Activated T-helper 17 cell treated with anti-CD3 and anti-CD28 coated beads, Interleukin-2, amount 50 U/mL, for 72 hours (primary cell): ENCODE measurements at places on chromosomes 4 and X. TPM values are rescaled to one million over a fixed set of nuclear protein-coding genes. Genes with fewer than 3 reads are reported as not detected.
A peak's percentile ranks its signal among the peaks of the same experiment; 100 is the strongest.

NXF2 gene
- not detected for total RNA-seq

TLR6 gene
- total RNA-seq, result 2.7 TPM

PPP1R3F gene
- 6.6 TPM for total RNA-seq

FAM184B gene
- not detected for total RNA-seq

MAGED4 gene
- 0.61 TPM for total RNA-seq

LNX1 gene
- not detected for total RNA-seq

OTC gene
- not detected for total RNA-seq

SHOX gene
- total RNA-seq, result not detected

IL13RA2 gene
- not detected for total RNA-seq

ERCC6L gene
- total RNA-seq, result 16.1 TPM

ENAM gene
- not detected for total RNA-seq

DNA sequence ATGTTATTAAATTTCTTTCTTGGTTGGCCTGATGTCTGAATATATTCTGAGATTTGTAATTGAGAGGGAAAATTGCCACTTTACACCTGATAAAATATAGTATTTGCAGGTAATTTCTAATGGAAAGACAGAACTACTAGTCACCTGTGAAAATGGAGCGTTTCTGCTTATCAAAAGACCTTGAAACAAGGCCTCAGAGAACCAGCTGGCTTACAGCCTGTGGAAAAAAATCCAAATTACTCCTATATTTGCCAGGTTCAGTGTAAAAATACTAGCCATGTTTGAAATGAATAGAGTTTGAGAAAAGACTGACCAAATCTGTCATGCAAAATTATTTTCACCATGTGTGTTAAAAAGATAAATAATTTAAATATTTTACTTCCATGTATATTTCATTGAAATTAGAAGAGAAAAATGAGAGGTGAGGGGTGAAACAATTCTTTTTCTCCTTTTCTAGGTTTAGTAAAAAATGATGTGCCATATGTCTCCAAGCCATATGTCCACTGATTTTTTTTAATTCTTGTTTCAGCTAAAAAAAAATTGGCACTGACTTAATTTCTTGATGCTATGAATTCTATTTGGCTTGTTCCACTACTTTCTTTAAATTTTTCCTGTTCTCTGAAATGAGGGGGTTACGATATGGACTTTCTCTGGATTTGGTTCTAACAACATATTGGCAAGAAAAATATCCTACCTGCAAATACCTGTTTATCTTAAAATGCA, 464.9 kb downstream of the GRXCR1 start:
- no peaks in the 10 kb centered on the region for H3K27me3 ChIP-seq
- no peak for ATAC-seq
- H3K27ac ChIP-seq, result no peak overlapping the region
- H3K4me1 ChIP-seq, result no peaks in the 10 kb centered on the region
- no peak overlapping the region for H3K4me3 ChIP-seq
- H3K36me3 ChIP-seq, result no peaks in the 10 kb centered on the region

GRCh38 chr4:173270312-173271027, 63.7 kb downstream of the HMGB2 start:
- peaks cover 3% of the 10 kb centered on the region for H3K4me1 ChIP-seq
- no peaks in the 10 kb centered on the region for H3K27me3 ChIP-seq
- ATAC-seq, result no peak
- no peak overlapping the region for H3K27ac ChIP-seq
- no peaks in the 10 kb centered on the region for H3K36me3 ChIP-seq

DNA sequence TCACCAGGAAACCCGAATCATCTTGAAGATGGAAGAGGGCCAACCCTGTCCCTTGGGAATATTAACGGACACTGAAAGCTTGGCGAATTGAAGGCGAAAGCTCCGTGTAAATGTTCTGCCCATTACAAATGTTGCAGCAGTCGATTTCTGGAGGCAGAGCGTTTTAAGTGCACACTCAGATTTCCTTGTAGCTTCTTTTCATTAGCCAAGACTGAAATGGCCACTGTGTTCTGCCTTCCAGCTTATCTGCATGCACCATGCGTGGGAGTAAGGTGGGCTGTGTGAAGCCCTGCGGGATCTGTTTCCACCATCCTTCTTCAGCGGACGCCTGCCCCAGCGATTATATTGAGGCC, 1.3 kb downstream of the SMIM20 start:
- peak overlapping the region; percentile 94 for H3K27ac ChIP-seq
- H3K36me3 ChIP-seq, result no peaks in the 10 kb centered on the region
- no peaks in the 10 kb centered on the region for H3K27me3 ChIP-seq
- H3K4me3 ChIP-seq, result peak overlapping the region; percentile 92

GRCh38 chrX:123993904-123994635, 32.6 kb downstream of the STAG2 start:
- H3K36me3 ChIP-seq, result peaks cover 5% of the 10 kb centered on the region
- ATAC-seq, result no peak
- peaks cover 25% of the 10 kb centered on the region for H3K4me1 ChIP-seq
- no peak overlapping the region for H3K4me3 ChIP-seq

- H3K4me1 ChIP-seq, result no peaks in the 10 kb centered on the region
- no peak overlapping the region for H3K27ac ChIP-seq
- no peak for ATAC-seq
- no peak overlapping the region for H3K4me3 ChIP-seq
- no peaks in the 10 kb centered on the region for H3K36me3 ChIP-seq
Observed at GRCh38 chr4:147599769-147600168, 17.4 kb upstream of the TMEM184C start.

GRCh38 chrX:115966920-115967319, 203.6 kb upstream of the AGTR2 start:
- no peaks in the 10 kb centered on the region for H3K36me3 ChIP-seq
- no peak overlapping the region for H3K4me3 ChIP-seq

DNA sequence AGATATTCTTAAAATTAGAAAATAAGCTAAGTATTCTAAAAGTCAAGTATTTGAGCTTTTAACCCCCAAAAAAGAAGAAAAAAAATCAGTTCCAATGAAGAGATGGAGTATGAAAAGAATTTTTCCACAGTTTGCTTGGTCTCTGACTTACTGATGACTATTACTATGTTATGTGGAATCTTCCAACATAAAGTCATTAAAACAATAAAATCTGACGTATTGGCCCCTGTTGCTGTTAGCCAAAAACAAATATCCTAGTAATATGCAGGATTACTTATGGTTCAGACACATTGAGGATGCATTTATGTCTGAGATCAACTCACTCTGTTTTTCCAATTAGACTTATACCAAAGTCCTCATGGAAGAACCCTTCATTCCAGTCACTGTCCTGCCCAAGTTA, 517.2 kb upstream of the ADGRL3 start:
- no peaks in the 10 kb centered on the region for H3K36me3 ChIP-seq
- no peaks in the 10 kb centered on the region for H3K27me3 ChIP-seq
- ATAC-seq, result no peak
- H3K4me3 ChIP-seq, result no peak overlapping the region
- no peak overlapping the region for H3K27ac ChIP-seq

GRCh38 chrX:129792586-129793291, 13.0 kb downstream of the SASH3 start:
- peaks cover 92% of the 10 kb centered on the region for H3K36me3 ChIP-seq
- H3K4me1 ChIP-seq, result no peaks in the 10 kb centered on the region
- no peaks in the 10 kb centered on the region for H3K27me3 ChIP-seq
- no peak overlapping the region for H3K27ac ChIP-seq
- no peak for ATAC-seq

GRCh38 chrX:74514384-74514783, 93.1 kb downstream of the SLC16A2 start:
- no peak for ATAC-seq
- H3K4me1 ChIP-seq, result peaks cover 6% of the 10 kb centered on the region
- no peaks in the 10 kb centered on the region for H3K27me3 ChIP-seq
- no peaks in the 10 kb centered on the region for H3K36me3 ChIP-seq
- H3K27ac ChIP-seq, result no peak overlapping the region
- no peak overlapping the region for H3K4me3 ChIP-seq

- no peaks in the 10 kb centered on the region for H3K4me1 ChIP-seq
- H3K4me3 ChIP-seq, result peak overlapping the region; percentile 15
- no peaks in the 10 kb centered on the region for H3K27me3 ChIP-seq
- H3K27ac ChIP-seq, result peak overlapping the region; percentile 71
- peak; percentile 51 for ATAC-seq
- H3K36me3 ChIP-seq, result no peaks in the 10 kb centered on the region
Observed at GRCh38 chr4:26272654-26273615, 47.9 kb upstream of the RBPJ start.

DNA sequence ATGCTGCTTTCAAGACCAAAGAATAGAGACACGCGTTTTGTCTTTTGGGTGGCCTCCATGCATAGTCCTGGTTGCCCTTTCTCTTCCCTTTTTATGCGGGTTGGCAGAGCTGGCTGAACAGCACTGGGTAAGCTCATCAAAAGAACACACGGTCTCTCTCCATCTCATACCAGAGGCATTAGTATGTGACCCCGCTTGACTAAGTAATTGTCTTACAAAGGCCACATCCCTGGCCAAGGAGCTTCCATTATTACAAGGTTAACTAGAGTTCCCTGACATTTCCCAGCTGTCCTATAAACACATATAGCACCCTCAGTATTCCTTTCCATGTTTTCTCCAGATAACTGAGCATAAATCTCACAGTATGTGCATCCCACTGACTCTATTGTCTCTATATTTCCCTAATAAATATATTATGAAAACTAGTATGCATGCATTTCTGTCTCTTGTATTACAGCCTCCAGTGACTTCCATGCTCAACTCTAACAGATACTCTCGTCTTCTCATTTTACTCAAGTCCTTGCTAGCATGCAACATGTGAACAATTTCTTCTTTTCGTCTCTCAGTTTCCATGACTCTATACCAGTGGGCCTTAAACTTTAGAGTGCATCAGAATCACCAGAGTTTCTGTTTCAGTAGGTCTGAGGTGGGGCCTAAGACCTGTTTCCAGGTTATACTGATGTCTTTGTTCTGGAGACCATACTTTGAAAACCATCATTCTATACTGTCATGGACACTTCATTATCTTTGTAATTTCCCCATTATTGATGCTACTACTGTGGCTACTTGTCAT, 247.7 kb upstream of the ARSJ start:
- H3K4me1 ChIP-seq, result no peaks in the 10 kb centered on the region
- H3K36me3 ChIP-seq, result no peaks in the 10 kb centered on the region
- no peak overlapping the region for H3K27ac ChIP-seq
- H3K4me3 ChIP-seq, result no peak overlapping the region
- no peaks in the 10 kb centered on the region for H3K27me3 ChIP-seq
- ATAC-seq, result peak; percentile 74

- no peak overlapping the region for H3K27ac ChIP-seq
- no peak overlapping the region for H3K4me3 ChIP-seq
- ATAC-seq, result no peak
Observed at GRCh38 chr4:108486046-108486445, 134.3 kb upstream of the RPL34 start.

DNA sequence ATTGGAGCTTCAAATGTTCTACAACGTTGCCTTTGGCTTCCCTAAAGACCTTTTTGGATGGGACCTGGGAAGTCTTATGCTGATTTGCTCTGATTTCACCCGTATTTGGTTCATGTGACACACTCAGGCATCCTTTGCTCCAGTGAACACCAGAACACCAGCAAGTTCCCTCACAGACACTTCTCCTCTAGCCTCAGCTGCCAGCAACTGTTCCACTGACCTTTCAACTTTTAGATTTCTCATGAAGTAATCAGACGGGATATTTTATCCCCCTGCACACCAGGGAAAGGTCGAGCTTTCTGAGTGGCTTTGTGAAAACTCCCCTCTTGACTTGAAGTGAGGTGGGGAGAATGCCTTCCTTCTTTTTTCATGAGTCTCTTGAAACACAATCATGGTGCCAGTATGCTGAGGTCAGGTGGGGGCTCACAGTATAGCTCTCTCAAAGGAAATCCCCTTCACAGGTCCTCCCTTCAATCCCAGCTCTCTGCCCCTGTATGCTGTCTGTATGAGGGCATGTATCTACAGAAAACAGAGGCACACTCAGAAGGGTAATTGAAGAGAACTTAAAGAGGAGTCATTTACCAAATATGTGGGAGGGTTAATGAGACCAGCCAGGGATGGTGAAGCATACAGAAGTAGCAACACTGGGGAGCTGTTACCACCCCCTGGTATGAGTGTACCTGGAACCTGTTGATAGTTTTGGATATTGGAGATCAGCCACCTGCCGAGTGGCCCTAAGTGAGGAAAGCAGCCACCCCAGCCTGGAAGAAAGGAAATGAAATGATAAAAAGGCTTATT, 62.7 kb downstream of the FGFBP1 start:
- H3K4me3 ChIP-seq, result no peak overlapping the region
- H3K27ac ChIP-seq, result no peak overlapping the region
- no peaks in the 10 kb centered on the region for H3K36me3 ChIP-seq
- ATAC-seq, result no peak

- no peak overlapping the region for H3K27ac ChIP-seq
- H3K4me1 ChIP-seq, result no peaks in the 10 kb centered on the region
- no peak for ATAC-seq
- H3K27me3 ChIP-seq, result no peaks in the 10 kb centered on the region
- no peak overlapping the region for H3K4me3 ChIP-seq
Observed at GRCh38 chr4:112552668-112553067, 36.7 kb upstream of the NEUROG2 start.

GRCh38 chr4:176760471-176760870, 32.3 kb downstream of the VEGFC start:
- no peak overlapping the region for H3K27ac ChIP-seq
- no peak overlapping the region for H3K4me3 ChIP-seq
- H3K36me3 ChIP-seq, result no peaks in the 10 kb centered on the region

GRCh38 chr4:138677748-138678147, 337.8 kb upstream of the NOCT start:
- no peaks in the 10 kb centered on the region for H3K4me1 ChIP-seq
- H3K27ac ChIP-seq, result no peak overlapping the region
- no peak for ATAC-seq
- H3K36me3 ChIP-seq, result no peaks in the 10 kb centered on the region
- H3K4me3 ChIP-seq, result no peak overlapping the region

DNA sequence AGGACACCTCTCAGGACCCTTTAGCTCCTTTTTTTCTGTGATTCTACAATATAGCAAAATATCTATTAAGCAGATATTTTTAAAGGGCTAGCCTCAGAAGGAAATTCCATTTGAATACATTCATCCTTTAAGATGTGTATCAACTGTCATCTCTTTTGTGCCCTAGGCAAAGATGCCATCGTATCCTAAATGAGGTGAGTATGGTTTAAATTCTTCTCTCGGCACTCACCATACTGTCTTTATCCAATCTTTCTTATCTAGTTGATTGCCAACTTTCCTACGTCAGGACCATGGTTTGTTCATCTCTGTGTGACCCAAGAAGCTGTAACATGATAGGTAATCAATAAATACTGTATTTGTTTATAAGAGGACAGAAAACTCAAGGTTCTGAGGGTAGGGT, 176.0 kb downstream of the LDB2 start:
- no peak overlapping the region for H3K27ac ChIP-seq
- no peak overlapping the region for H3K4me3 ChIP-seq
- H3K36me3 ChIP-seq, result no peaks in the 10 kb centered on the region
- ATAC-seq, result no peak
- peaks cover 7% of the 10 kb centered on the region for H3K27me3 ChIP-seq

- H3K4me1 ChIP-seq, result no peaks in the 10 kb centered on the region
- no peak for ATAC-seq
- no peaks in the 10 kb centered on the region for H3K27me3 ChIP-seq
- no peaks in the 10 kb centered on the region for H3K36me3 ChIP-seq
Observed at GRCh38 chrX:40197071-40197470, 99.3 kb upstream of the BCOR start.

- H3K27me3 ChIP-seq, result no peaks in the 10 kb centered on the region
- no peak overlapping the region for H3K27ac ChIP-seq
Observed at GRCh38 chrX:136395271-136395670, 92.5 kb upstream of the BRS3 start.

- ATAC-seq, result no peak
- peaks cover 55% of the 10 kb centered on the region for H3K36me3 ChIP-seq
- no peak overlapping the region for H3K4me3 ChIP-seq
Observed at GRCh38 chrX:130216320-130216719, 44.6 kb downstream of the RAB33A start.

GRCh38 chr4:118811832-118812231, 24.1 kb downstream of the SEC24D start:
- peaks cover 99% of the 10 kb centered on the region for H3K36me3 ChIP-seq
- H3K4me3 ChIP-seq, result no peak overlapping the region
- H3K27ac ChIP-seq, result no peak overlapping the region
